ENCODE measurements at places on chromosomes 12 and 14.

DNA sequence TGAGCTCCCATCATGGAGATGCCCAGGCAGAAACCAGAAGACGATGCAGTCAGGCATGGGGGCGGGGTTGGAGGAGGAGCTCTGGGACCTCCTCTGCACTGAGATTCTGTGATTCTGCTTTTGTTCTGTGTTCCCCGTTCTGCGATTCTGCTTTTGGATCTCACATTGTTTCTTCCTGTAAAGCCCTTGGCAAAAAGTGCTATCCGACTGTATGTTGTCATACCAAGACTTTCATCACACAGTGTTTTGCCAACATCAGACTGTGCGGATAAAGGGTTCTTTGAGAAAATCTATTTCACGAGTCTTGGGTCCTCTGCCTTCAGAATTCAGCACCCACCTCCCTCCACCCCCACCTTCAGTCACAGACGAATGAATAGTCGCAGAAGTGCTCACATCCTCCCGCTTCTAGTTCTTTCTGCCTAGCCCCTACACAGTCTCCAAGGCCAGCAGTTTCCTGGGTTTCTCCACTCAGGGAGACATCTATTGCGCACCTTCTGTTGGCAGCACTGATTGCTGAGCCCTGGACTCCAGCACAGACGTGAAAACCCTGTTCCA lies 24.7 kb upstream of the PWP1 start:
- DNase-seq = no peak

- no peak for DNase-seq
Measured at GRCh38 chr14:82009076-82009475, 475.4 kb upstream of the SEL1L start.

DNA sequence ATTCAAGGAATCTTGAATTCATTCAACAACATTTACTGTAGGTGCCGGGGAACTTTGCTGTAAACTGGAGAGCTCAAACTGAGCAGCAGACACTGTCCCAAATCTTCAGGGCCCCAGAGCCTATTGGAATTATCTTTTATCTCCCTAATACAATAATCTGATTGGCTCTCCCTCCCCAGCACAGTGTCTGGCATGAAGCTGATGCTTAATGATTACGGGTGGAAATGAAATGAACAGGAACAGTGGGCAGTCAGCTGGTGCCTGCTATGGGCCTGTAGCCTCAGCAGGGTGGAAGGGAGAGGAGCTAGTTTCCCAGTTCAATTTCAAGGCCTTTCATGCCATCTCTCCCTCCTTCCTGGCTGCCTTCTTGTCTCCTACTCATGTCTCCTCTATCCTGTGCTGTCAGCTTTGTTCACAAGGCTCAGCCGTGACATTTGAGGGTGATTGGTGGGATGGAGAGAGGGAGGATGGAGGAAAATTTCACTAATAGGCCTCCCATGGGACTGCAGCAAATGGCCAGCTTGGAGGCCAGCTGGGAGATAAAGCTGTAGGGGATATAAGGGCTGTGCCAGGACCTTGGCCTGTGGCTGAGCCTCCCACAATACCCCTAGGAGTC lies 4.3 kb upstream of the RAPGEF3 start:
- DNase-seq = no peak

- DNase-seq = no peak
Measured at GRCh38 chr12:45226021-45226420, 10.1 kb downstream of the ANO6 start.

DNA sequence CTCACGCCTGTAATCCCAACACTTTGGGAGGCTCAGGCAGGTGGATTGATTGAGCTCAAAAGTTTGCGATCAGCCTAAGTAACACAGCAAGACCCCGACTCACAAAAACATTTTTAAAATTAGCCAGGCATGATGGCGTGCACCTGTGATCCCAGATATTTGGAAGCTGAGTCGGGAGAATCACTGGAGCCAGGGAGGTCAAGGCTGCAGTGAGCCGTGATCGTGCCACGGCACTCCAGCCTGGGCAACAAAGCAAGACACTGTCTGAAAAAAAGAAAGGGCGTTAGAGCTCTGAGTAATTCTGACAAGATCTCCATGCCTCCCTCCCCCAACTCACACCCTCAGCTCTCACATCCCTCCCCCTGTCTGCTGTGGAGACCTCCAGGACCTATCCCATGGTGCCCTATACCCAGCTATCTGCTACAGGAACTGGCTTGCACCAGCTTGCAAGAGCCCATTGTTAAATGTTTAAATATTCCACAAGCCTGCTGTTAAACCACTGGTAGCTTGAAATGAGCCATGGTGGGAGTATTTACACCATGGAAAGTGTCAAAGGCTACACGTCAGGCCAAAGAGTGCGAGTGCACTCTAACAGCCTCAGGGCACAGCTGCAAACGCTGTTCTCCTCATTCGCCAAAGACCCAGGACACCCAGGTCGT lies 35.1 kb upstream of the PPP2R5C start:
- DNase-seq = no peak

DNA sequence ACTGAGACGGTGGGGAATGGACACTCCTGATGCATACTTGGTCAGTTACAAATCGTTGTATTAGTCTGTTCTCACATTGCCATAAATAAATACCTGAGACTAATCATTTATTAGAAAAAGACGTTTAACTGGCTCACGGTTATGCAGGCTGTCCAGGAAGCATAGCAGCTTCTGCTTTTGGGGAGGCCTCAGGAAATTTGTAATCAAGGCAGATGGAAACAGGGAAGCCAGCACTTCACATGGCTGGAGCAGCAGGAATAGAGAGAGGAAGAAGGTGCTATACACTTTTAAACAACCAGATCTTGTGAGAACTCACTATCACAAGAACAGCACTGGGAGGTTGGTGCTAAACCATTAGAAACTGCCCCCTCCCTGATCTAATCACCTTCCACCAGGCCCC lies 418.2 kb downstream of the FLRT2 start:
- no peak for DNase-seq

GRCh38 chr14:104537613-104537988 lies 42.0 kb upstream of the C14orf180 start:
- DNase-seq = no peak

DNA sequence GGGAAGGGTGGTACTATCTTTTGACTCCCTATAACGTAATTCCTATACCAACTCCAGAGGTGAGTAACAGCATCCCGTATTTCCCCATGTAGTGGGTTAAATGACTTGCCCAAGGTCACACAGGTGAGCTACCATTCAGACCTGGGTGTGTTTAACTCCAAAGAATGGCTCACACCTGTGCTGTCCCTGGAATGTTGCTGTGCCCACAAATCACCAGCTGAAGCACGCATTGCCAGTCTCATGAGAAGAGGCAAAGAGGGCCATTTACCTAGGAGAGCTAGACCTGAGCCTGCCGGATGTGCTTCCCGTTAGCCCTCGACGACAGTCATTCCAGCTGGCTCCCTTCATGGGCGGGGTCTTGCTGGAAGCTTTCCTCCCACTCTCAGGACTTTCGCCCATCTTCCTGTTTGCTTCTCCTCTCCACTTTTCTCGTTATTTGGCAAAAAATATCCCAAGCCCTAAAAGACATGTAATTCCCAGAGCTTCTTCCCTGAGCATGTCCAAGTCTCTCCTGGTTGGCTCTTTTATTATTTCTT lies 106.6 kb upstream of the VASH1 start:
- DNase-seq = no peak

DNA sequence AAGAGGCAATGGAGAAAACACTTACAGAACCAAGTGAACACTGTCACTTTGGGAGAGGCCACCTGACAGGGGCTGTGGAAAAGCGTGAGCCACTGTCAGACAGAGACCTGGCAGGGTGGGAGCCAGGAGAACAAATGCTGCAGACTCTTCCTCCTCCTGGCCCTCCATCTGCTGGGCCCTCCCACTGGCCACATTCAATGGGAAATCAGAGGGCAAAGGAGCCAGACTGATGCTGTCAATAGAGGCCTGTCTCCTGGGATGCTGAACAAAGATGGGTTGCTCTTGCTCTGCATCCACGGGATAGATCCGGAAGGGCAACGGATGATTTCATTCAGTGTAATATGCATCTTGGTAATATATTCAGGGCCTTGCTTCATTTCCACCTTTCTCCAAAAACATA lies 44.9 kb upstream of the BCAT1 start:
- no peak for DNase-seq

- no peak for DNase-seq
Measured at GRCh38 chr12:88108021-88108420, 33.9 kb downstream of the CEP290 start.

- no peak for DNase-seq
Measured at GRCh38 chr12:27616356-27617142, 79.7 kb upstream of the REP15 start.

DNA sequence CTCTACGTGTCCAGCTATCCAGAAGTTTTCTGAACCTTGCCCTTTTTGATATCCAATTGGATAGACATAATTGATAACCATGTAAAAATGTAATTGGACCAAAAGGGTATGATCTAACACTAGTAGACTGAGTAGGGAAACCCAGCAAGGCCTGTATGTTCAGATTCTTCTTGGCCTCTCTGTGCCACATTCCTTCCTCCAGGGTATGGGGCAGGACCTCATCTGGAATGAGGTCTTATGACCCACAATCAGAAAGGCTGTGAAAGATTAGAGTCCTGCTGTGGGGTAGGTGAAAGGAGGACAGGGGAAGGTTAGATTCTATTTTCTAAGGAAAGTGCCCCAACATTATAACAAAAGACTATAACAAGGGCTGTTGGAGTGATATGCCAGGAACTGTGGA lies 51.3 kb upstream of the A2ML1 start:
- DNase-seq = no peak

DNA sequence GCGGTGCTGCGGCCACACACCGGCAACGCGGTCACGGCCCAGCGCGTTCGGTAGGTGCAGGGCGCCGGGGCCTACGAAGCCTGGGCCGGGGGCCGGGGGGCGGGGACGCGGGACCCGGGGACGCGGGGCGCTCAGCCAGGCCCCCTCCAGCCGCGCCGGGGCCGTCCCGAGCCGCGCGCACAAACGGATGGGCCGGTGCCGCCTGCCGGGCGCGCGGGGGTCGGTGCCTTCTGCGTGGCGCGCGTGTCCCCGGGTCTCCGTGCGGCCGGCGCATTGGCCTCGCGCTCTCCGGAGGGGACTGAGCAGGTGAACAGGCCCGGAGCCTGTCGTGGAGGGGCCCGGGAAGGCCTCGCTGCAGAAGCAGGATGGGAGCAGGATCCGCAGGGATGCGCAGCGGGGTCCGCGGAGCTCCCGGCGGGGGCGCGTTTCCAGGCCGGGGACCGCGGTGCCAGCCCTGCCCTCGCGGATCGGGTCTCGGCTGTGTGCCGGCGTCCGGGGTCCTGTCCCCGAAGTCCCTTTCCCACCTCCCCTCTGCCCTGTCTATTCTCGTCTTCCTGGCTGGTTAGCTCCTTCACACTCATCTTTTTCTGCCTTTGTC lies 421 bp downstream of the GLT1D1 start:
- no peak for DNase-seq

DNA sequence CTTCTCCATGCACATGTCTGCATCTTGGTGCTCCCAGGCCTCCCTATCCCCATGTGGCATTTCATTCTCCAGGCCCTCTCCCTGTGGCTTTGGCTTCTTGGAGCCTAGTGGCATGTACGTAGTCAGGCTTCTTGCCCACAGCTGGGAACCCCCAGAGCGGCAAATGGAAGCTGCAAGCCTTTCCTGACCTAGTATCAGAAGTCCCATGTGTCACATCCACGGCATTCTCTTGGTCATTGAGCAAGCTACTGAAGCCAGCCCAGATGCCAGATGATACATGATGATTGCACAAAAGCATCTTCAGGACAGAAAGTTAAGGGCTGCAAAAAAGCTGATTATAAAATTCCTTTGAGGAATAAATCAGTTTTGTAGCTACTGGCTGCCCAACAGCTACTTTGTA lies 154.9 kb downstream of the PELI2 start:
- DNase-seq = no peak

DNA sequence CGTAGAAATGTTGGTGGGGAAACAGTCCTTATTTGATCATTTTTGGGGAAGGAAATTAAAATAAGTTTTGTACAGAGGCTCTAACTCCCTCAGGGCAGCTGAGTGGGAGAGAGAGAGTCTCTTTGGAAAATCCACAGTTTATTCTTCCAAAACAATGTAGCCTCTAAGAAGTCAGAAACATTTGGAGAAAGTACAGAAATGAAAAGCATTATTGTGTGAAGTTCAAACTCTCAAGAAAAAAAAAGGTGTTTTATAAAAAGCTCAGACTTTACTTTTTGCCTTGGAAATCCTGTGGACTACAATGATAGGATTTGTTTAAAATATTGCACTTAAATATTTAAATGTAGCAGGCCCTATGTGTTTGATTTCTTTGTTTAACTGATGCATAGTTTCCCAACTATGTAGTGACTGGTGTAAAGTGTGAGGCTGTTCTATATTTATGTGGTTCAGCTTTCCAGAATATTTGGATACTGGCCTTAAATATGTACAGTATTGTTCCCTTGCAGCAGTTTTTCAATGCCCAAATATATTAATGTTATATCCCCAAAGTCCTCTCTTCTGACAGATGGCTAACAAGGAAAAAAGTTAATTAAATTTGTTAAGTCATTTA lies 82.0 kb upstream of the OTOGL start:
- DNase-seq = no peak

DNA sequence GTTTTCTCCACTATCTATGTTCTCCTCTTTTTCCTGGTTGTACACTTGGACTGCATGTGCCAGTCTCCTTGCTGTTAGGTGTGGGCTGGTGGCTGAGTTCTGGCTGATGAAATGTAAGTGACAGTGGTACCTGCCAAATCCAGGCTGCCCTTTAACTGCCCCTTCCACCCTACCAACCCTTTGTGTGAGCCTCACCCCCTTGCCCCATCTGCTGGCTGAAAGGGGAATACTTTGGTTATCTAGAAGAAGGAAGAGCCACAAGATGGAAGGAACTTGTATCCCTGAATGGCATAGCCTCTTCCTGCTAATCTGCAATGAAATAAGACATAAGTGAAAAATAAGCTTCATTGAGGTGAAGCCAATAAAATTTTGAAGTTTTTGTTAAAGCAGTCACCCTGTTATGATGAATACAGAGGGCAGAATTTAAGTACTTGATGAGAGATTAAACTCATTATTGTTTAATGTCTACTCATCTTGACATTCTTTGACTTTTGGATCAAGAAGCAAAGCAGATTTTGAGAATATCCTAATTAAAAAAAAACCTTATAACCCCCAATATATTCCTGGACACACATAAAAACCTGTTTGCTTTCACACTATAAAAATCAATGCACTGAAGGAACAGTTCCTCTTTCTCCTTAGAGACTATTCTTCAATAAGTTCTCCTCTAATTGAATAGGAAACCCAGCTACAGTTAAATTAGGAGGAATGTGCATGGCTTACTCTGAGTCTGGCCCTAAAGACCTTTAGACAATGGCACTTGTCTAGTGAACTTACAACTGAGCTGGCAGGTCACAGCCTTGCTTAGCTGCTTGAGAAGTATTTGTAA lies 262.6 kb upstream of the BTG1 start:
- DNase-seq = no peak

- no peak for DNase-seq
Measured at GRCh38 chr12:49108958-49109404, 1.7 kb downstream of the LMBR1L start.

GRCh38 chr14:76169776-76170175 lies 18.1 kb downstream of the GPATCH2L start:
- DNase-seq = no peak
